ENCODE measurements at places on chromosomes 7 and 10. TPM values are rescaled to one million over a fixed set of nuclear protein-coding genes. Genes with fewer than 3 reads are reported as not detected.

The PNLIPRP3 gene
- not detected for total RNA-seq

The SEMA3C gene
- not detected for total RNA-seq

The ASB10 gene
- not detected for total RNA-seq

The EGR2 gene
- 22.9 TPM for total RNA-seq

The OR13A1 gene
- total RNA-seq: not detected

Data from T-helper 1 cell treated with Interleukin-12 subunit alpha and Interleukin-12 subunit beta and Interleukin-4 antibody, amounts not matched to agents 30 ng/mL and 1 ng/mL, for 36 hours (primary cell).